Aorta (tissue), 5 donors: ENCODE measurements at places on chromosomes 2 and 18. TPM values are rescaled to one million over a fixed set of nuclear protein-coding genes. Genes with fewer than 3 reads are reported as not detected.

Gene HS6ST1
- 3.1 TPM for polyA plus RNA-seq

Gene MOCOS
- 3.8 TPM for polyA plus RNA-seq

Gene HOXD10
- polyA plus RNA-seq, result not detected

Gene LRRTM4
- not detected for polyA plus RNA-seq

Gene FAM210A
- polyA plus RNA-seq, result 3.5 TPM

Gene MBP
- polyA plus RNA-seq, result 9.4 TPM

Gene SERPINB4
- not detected for polyA plus RNA-seq

Gene TGFA
- 0.13 TPM for polyA plus RNA-seq

Gene FAM124B
- not detected for polyA plus RNA-seq

Gene COL4A4
- 14.9 TPM for polyA plus RNA-seq

Gene ACVR2A
- 1.6 TPM for polyA plus RNA-seq

GRCh38 chr2:46831051-46831868 lies 84.3 kb downstream of the MCFD2 start:
- DNase-seq, result no peak
- H3K27me3 ChIP-seq, result no peaks in the 10 kb centered on the region
- H3K36me3 ChIP-seq, result no peaks in the 10 kb centered on the region
- H3K4me1 ChIP-seq, result no peaks in the 10 kb centered on the region
- H3K4me3 ChIP-seq, result no peak overlapping the region

- no peaks in the 10 kb centered on the region for H3K4me1 ChIP-seq
- H3K27me3 ChIP-seq, result no peaks in the 10 kb centered on the region
- no peaks in the 10 kb centered on the region for H3K36me3 ChIP-seq
Observed at GRCh38 chr2:128457006-128457604, 138.4 kb upstream of the HS6ST1 start.

GRCh38 chr2:34102339-34102738 lies 503.2 kb upstream of the FAM98A start:
- no peaks in the 10 kb centered on the region for H3K4me1 ChIP-seq
- no peak overlapping the region for H3K27ac ChIP-seq
- H3K27me3 ChIP-seq, result no peaks in the 10 kb centered on the region
- H3K36me3 ChIP-seq, result no peaks in the 10 kb centered on the region
- no peak for DNase-seq

DNA sequence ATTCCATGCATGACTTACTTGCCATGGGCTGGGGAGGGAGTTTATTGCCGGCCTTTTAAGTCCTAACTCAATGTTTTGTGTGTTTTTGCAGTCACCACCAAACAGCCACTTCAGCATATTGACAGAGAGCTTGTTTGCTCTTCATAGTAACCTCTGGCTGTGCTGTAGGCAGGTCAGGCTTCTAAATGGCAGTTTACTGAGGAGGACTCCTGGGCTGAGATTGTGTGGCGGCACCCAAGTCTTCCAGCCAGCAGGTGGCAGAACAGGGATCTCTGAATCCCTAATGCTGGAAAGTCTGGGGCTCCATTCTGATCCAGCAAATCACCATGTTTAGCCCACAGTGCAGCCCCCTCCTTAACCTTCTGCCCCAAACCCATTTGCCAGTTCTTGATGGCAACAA lies 121.2 kb downstream of the CAPN13 start:
- DNase-seq, result no peak
- H3K4me1 ChIP-seq, result no peaks in the 10 kb centered on the region
- H3K27me3 ChIP-seq, result no peaks in the 10 kb centered on the region
- H3K36me3 ChIP-seq, result no peaks in the 10 kb centered on the region
- H3K4me3 ChIP-seq, result no peak overlapping the region
- H3K27ac ChIP-seq, result no peak overlapping the region

GRCh38 chr2:30262716-30263309 lies 31.5 kb downstream of the LBH start:
- no peak overlapping the region for H3K4me3 ChIP-seq
- no peak overlapping the region for H3K27ac ChIP-seq
- no peaks in the 10 kb centered on the region for H3K4me1 ChIP-seq
- no peak for DNase-seq
- H3K36me3 ChIP-seq, result peaks cover 5% of the 10 kb centered on the region

DNA sequence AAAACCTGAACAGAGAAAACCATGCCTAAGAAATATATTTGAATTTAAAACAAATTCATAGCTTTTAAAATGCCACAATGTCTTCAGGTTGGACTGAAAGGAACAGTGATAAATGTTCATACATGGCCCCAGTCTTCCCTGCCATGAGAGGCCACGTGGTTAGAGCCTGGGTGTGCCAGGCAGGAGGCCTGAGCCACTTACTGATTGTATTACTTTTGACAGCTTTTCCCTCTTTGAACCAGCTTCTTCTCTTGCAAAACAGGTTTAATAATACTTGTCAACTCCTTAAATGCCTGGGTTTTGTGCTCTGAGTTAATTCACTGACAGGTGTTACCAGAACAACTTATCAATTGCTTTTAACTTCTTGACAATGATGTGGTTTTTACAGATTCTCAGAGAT lies 27.0 kb downstream of the RBKS start:
- H3K4me3 ChIP-seq, result no peak overlapping the region
- H3K27ac ChIP-seq, result no peak overlapping the region
- no peak for DNase-seq
- no peaks in the 10 kb centered on the region for H3K36me3 ChIP-seq
- no peaks in the 10 kb centered on the region for H3K4me1 ChIP-seq

DNA sequence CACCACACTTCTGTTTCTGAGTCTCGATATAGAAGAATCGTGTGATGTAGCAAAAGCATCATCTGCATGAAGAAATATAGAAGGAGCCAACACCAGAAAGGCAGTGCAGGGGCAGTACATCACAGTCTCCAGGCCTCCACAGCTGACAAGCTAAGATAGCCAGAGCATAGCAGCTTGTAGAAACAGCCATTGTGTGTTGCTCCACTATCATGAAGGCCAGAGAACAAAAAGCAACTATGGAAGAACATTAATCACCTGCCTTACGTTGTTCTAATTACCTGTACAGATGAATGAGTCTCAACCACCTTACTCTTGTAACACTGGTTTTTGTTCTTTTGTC lies 129.0 kb downstream of the RND3 start:
- no peak overlapping the region for H3K4me3 ChIP-seq
- H3K27me3 ChIP-seq, result no peaks in the 10 kb centered on the region
- no peak for DNase-seq
- H3K36me3 ChIP-seq, result no peaks in the 10 kb centered on the region
- no peak overlapping the region for H3K27ac ChIP-seq
- no peaks in the 10 kb centered on the region for H3K4me1 ChIP-seq

DNA sequence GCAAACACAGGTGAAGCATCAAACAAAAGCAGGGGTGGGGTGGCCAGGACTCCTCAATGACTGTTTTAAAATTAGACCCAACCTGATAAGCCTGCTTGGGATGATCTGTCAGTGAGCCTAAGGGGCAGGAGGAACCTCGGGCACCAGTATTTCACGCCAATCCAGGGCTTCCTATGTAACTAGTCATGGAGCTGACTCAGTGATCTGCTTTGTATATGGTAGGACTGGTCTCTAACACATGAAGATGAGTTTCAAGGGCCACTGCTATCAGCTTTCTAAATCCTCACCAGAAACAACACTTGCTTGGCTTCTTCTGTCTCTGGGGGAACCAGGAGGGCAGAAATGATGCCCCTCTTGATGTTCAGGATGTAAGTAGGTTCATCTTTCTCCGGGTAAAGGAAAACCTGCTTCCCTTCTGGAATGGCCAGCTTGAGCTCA lies 6.2 kb downstream of the APOB start:
- H3K27me3 ChIP-seq, result no peaks in the 10 kb centered on the region
- DNase-seq, result no peak
- peaks cover 3% of the 10 kb centered on the region for H3K36me3 ChIP-seq
- peaks cover 2% of the 10 kb centered on the region for H3K4me1 ChIP-seq
- no peak overlapping the region for H3K4me3 ChIP-seq
- H3K27ac ChIP-seq, result peak overlapping the region; percentile 52

- no peaks in the 10 kb centered on the region for H3K4me1 ChIP-seq
- H3K27me3 ChIP-seq, result no peaks in the 10 kb centered on the region
- no peak for DNase-seq
Observed at GRCh38 chr18:59725142-59725541, 27.9 kb upstream of the CCBE1 start.

DNA sequence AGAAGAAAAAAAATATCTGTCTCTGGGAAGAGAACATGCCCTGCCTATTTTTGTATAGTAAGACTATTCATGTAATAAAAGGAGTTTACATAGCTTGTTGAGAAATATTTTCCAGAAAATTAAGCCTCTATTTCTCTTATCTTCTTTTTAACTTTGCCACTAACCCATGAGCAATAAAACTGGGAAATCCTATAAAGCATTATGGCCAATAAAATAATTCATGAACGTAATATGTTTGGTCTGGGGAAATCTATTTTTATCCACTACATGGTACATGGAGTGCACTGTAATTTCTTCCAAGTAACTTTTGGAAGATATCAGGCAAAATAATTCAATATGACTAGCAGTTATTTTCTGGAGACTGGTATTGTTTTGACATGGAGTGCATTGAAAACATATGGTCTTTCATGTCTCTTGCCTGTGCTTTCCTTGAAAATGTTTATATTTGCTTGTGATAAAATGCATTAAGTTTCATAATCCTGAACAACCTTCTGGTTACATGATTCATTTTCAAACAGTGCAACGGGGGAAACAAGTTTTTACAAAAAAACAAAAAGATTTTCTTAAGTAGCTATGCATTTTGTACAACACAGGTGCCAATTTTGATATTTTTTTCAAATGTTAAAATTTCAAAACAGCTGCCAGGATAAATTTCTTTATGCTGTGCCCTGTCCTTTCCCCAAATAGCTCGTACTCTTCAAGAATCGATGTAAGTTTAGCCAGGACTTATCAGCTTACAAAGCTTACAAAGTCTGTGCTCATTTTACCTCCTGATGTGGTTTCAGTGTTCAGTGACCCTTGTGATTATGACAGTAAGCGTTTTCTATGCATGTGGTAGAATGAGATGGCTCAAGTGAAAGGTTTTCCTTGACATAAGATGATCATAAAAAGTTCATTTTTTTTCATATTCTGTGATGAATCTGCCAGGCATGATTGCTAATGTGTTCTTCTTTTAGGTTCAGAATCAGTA lies 194.5 kb downstream of the UBE2E3 start:
- no peak overlapping the region for H3K4me3 ChIP-seq
- H3K27me3 ChIP-seq, result no peaks in the 10 kb centered on the region
- H3K4me1 ChIP-seq, result no peaks in the 10 kb centered on the region
- no peak overlapping the region for H3K27ac ChIP-seq
- DNase-seq, result no peak
- no peaks in the 10 kb centered on the region for H3K36me3 ChIP-seq
